GM12891 (cell line): ENCODE measurements at places on chromosomes 4 and X.

DNA sequence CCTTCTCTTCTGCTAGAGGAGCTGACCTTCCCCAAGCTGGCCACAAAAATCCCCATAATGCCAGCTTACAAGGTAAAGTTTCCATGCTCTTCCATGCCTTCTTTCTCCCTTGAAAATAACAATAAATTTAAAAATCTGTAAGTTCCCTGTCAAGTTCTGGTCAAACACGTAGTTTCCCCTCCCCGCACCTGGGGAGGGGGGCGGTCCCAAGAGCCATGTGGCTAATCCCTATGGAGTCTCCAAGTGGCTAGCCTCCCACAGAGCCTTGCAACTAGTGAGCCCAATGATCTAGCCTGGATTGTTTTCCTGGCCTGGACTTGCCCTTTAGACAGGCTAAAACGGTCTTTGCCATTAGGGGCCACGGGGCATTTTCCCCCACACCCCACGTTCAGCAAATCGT lies 2.1 kb upstream of the NRK start:
- DNase-seq: no peak

DNA sequence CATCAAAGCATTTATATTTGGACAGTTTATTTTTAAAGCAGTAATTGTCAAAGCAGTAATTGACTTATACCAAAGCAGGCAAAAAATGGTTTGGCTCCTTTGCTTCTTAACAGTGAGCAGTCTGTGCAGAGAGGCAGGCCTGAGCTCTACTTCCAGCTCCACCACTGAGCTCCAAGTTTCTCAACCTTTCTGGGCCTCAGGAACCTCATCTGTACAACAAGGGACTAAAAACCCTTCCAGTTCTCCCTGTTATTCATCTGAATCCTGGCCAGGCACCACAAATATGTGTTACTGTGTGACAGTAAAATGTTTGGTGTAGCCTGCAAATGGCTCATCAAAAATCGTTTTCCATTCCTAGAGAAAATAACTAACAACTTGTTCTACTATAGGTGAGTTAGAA lies 88.7 kb upstream of the TTC29 start:
- no peak for DNase-seq

- DNase-seq: no peak
Measured at GRCh38 chr4:25949994-25950393, 36.0 kb downstream of the SMIM20 start.

DNA sequence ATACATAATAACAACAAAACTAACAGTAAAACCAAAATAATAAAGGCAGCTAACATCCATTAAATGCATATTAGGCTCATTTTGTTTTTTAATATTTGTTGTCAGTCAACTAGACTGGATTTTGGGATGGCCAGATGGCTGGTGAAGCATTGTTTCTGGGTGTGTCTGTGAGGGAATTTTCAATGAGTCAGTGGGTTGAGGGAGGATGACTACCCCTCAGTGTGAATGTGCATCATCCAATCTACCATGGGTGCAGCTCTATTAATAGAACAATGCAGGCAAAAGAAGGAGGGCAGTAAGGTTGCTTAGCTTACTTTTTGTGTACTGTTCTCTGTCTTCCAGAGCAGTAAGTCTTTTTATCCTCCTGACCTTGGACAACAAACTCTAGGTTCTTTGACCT lies 484.2 kb upstream of the HS3ST1 start:
- no peak for DNase-seq

- no peak for DNase-seq
Measured at GRCh38 chr4:107837317-107837716, 12.6 kb downstream of the SGMS2 start.

DNA sequence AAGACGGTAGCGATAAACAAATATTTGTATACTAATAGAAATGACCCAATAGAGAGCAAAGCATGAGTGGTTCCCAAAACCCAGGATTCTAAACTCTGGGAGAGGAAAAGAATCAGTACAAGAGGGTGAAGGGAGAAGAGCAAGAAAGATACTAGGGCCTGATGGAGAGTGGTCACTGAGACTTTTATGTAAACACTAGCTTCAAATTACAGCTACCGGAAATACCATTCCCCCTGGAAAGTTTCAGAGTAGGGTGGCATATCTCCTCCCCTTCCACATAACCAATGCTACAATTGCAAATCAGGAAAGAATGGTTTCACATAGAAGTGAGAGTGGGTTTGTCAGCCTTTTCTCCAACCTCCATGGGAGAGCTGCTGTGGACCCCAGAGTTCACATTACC lies 77.1 kb downstream of the EIF4E start:
- no peak for DNase-seq

DNA sequence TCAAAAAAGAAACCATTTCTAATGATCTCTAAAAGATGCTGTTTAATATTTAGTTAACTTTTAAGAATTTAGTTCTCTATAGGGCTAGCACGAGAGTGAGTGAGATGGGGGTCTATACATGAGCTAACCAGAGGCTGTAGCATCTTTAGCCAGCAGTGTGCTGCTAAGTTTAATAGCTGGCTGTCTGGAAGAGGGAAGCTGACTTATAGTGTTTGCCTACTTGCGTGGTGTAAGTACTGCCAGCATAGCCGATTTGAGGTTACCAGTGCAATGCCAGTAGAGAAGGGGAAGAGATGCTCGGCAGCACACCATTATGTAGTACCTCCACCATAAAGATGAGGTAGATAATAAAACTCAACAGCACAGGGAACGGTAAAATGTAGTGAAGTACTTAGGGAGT lies 47.1 kb upstream of the TMEM131L start:
- DNase-seq: no peak

DNA sequence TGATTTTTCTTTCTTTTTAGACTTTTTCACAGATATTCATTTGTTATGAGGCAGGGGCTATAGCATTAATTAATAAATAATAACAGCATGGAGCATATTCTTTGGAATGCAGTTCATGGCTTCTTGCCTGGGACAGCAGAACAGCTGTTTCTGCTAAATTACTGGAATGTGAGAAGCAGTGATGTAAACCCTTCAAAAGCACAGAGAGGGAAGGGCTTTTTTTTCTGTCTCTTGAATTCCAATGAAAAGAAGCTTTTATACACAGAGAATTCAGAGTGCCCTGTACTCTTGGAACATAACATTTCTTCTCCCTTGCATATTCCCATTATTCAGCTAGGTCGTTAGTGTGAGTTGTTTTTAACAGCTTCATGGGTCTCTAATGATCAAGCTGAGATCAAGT lies 28.5 kb upstream of the ANK2 start:
- DNase-seq: no peak

- DNase-seq: peak; percentile 35
Measured at GRCh38 chrX:46561824-46562657, 11.5 kb upstream of the CHST7 start.

- no peak for DNase-seq
Measured at GRCh38 chr4:164441109-164441508, 312.8 kb upstream of the SMIM31 start.

- no peak for DNase-seq
Measured at GRCh38 chr4:55868581-55869090, 15.2 kb downstream of the EXOC1 start.

DNA sequence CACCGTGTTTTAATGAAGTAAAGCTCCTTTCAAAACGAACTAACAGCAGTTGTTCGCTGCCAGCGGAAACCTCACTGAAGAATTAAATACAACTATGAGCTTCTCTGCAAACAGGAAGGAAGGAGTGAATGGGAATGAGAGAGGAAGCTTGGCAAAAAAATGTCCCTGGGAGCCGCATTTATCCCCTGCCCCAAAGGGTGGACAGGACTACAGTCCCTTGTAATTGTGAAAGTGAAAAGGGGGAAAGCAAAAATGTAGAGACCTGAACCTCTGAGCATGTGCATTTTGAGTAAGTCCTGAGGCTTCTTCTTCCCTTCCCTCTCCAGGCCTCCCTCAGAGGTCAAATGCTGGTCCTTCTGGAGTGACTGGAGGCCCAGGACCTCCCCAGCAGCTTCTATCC lies 53.8 kb upstream of the BMP2K start:
- no peak for DNase-seq

- no peak for DNase-seq
Measured at GRCh38 chr4:13143222-13144070, 340.7 kb downstream of the RAB28 start.

GRCh38 chr4:133130171-133130570 lies 18.9 kb upstream of the PCDH10 start:
- no peak for DNase-seq

DNA sequence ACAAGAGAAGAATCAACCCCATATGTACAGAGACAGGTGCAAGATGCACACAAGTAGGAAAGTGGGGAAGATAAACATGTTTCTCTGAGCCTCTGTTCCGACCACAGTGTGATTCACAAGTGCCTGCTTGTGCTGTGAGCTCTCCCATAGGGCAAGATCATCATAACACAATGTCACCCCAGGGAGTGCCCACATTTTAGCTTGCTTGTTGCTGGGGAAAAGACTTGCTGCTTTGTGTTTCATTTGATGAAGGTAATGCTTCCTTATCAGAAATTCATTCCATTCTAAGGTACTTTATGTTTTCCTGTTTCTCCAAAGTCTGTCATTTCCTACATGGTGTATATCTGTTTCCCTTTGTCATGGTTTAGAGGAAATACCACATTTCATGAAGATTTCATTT lies 304.5 kb upstream of the DIPK2B start:
- no peak for DNase-seq

- DNase-seq: no peak
Measured at GRCh38 chr4:3612281-3612680, 80.1 kb upstream of the LRPAP1 start.
